ENCODE measurements at places on chromosomes 12 and 14.

DNA sequence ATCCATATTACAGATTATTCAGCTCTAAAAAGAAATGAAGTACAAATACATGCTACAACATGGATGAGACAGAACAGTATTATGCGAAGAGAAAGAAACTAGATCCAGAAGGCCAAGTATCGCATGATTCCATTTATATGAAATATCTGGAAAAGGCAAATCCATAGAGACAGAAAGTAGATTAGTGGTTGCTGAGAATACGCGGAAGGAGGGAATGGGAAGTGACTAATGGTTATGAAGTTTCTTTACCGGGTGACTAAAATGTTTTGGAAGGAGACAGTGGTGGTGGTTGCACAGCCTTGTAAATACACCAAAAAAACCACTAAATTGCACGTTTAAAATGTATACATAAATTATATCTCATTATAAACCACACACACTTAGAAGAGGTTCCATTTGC lies 12.5 kb downstream of the PRDM4 start:
- DNase-seq, result no peak

DNA sequence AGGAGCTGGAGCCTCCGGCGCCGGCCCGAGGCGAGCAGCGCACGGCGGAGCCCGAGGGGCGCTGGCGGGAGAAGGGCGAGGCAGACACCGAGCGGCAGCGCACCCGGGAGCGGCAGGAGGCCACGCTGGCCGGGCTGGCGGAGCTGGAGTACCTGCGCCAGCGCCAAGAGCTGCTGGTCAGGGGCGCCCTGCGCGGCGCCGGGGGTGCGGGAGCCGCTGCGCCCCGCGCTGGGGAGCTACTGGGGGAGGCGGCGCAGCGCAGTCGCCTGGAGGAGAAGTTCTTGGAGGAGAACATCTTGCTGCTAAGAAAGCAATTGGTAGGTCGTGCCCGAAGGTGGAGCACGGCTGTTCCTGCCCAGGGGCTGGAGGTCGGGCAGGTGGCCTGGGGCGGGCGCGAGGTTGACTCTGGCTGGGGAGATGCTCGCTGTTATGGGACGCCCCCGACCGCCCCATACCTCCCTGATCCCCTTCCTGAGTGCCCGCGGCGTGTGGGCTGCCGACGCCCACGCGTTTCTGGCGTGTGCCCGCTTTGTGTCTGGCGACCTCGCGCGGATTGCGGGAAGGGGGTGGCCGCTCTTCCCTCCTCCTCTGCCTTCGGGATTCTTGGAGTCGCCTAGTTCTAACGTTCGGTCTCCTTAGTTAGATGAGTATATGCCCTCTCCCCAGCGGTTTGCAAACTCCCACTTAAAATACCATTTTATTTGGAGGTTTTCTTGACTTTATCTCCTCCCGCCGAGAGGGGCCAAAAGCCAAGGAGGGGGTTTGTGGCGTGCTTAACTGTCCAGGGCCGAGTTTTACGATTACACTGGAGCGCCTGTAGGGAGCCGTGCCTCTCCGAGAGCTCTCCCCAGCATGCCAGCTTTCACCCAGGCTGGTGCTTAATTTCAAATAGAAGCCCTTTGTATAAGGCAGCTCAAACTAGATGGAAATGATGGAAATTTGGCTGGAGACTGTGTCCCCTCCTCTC lies 752 bp downstream of the DACT1 start:
- no peak for DNase-seq

DNA sequence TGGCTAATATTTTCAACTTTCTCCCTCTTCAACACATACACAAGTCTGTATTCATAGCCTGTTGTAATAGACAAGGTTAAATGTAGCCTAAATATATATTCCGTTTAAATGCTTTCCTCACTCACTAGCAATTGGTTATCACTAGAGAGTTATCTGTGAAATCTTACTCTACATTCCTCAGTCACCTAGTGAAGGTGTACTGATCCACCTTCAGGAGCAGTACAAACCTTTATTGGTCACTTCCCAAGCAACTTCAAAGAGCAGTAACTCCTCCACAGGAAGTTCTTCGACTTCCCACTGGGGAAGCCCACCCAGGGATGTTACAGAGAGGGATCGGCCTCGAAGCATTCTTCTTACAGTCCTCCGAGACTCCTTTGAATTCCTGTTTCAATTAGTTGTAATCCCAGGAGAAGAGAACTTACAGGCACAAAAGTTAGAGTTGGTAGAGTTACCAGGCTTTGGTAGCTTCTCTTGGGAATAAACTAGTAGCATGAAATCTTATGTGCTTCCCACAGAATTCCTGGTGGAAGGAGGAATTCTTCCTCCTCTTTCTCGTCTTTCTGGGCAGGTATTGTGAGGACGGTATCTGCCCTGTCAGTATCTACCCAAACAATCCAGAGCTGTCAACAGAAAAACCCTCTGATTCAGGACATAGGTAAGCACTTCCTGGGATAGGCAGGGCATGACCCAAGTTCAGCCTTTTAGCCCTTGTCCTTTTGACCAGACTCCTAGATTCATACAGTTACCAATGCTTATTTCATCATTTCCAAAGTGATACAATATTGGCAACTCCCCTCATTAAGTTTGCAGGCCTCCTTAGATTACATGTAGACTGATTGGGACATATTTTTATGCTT lies at the start of gene GYS2:
Gene GYS2 (minus strand): TSS at position 603 of the 857 bp plus-strand sequence. CDS start 255 bp downstream, at position 348.
- no peak for DNase-seq

GRCh38 chr14:96582411-96582961 lies 80.3 kb downstream of the PAPOLA start:
- DNase-seq, result no peak

- DNase-seq, result peak; percentile 81
Observed at GRCh38 chr14:61461808-61462275, 140.5 kb downstream of the PRKCH start.

DNA sequence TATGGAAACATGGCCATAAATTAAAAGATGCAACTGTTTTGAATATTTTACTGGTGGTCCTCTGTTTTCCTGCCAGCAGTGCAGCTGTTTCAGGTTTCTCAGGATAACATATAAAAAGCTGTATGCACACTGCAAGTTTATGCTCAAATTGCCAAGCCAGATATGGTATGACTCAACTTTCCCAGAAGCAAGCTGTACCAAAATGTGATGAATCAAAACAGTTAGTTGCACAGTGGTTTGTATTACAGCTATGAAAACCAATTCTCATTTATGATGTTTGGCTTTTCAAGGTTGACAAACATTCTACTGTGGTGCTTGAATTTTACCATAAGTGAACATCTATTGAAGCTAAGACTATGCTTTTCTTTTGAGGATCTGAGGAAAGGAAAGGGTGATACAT lies 15.5 kb downstream of the TRMT5 start:
- no peak for DNase-seq

- no peak for DNase-seq
Observed at GRCh38 chr12:48413388-48413787, 59.0 kb upstream of the ANP32D start.

DNA sequence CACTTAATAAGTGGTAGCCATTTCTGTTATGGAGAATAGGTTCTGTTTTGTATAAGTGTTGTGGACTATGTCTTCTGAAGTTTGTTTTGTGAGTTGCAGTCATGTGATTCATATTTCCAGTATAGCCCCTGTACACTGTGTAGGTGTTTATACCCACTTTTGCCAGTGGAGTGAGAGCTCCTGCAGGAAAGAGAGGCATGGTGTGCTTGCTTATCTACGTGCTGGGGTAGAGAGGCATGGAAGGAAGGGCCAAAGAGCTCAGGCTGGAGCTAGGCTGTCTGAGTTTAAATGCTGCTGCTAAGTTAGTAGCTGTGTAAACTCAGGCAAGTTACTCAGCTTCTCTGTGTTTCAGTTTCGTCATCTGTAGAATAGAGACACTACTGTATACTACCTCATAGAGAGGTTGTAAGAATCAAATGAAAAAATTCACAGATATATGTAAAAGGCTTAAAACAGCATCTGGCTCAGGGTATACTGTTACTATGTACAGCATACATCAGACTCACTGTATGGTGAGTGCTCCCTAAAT lies 88.2 kb upstream of the SLC38A2 start:
- no peak for DNase-seq

DNA sequence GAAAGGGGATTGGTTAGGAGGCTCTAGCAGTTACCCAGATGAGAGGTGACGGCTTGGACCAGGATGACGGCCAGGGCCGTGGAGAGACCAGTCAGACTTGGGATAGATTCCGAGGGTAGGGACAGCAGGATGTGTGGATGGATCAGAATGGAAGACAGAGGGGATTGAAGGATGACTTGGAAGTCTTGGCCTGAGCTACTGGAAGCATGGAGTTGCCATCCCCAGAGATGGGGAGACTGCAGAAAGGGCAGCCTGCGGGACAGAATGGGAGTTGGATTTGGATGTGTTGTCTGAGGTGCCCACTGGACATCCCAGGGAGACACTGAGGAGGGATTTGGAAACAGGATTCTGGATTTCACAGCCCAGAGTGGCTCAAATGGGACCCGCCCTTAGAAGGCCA lies 102.3 kb downstream of the CALM1 start:
- no peak for DNase-seq

- no peak for DNase-seq
Observed at GRCh38 chr14:73245480-73246325, 8.4 kb downstream of the PAPLN start.

DNA sequence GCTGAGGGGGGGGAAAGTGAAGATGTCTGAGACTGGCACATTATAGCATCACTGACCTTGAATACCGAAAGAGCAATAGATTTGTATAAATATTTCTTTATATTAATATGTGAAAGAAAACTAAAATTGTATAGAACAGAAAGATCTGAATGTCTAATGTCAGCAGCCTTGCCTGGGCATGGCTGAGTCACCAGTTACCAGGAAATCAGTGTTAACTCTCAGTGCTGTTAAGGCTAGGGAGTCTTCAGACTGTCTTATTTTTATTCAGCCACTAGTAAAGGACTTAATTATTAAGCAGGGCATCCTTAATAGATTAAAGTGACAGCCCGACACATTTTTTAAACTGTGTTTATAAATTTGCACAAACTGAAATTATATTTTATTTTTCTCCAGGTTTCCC lies 122.9 kb upstream of the AEBP2 start:
- no peak for DNase-seq

- DNase-seq, result no peak
Observed at GRCh38 chr12:92156139-92156538, 10.5 kb upstream of the BTG1 start.

DNA sequence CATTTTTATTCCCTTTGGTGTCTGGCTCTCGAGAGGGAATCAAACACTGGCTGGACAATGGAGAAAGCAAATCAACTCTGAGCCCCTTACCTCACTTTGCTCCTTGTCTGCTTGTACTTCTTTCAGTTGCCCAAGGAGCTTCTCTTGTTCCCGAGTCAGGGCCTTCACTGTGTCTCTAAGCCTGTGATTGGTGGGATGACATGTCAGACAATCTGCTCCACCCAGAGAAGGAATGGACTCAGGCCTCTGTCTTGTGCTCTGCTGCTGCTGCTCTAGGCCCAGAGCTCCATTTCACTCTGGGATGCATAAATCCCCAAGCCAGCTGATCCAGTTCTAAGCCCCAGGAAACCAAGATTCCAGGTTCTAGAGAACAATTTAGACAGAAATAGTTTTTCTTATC lies 7.6 kb downstream of the CALCOCO1 start:
- DNase-seq, result no peak

GRCh38 chr12:17810399-17810798 lies 279.6 kb downstream of the RERGL start:
- DNase-seq, result no peak

DNA sequence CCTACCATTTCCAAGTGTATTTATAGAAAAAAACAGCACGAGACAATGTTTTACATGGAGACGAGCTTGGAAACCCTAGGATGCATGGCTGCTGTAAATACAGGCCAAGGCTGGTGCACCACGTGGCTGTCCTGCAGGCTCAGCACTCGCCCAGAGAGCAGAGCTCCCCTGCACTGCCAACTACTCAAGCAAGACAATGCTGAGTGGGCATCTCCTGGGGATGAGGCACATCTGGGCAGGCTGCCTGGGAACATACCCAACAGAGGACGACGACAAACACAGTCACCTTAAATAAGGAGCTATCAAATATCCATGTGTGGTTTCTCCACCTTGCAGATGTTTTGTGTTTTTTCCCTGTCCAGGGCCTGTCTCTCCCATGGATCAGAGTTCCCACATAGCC lies 128.3 kb upstream of the PRMT8 start:
- DNase-seq, result no peak

DNA sequence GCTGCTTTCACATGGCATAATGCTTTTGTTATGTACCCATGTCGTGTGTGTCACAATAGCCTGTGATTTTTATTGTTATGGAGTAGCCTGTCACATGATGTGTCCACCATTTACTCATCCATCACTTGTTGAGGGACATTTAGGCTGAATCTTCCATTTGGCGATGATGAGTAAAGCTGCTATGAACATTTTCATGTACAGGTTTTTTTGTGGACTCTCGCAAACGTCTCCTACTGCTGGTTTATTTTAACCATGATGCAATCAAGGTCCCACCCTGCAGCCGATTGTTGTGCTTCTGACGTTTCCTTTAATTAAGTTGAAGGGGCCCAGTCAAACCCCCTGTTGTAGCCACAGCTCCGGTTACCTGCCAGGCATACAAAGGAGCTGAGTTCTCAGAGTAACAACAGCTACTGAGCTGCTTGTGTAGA lies 63.2 kb downstream of the ZNF664 start:
- no peak for DNase-seq

DNA sequence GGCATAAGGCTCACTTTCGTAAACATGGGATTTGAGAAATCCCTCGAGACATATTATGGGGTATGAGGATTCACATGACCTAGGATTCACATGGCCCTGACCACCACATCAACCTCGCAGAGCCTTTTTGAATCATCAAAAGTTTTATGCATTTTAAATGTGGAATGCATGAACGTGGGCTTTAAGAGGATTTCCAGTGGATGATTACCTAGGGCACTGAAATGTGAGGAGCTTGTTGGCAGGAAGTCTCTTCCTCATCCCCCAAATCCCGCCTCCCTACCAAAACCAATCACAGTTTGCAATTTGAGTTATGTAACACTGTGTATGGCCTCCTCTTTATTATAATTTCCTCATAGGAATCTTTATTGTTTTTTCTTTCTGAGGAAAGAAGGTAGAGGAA lies 659.6 kb upstream of the TBX3 start:
- no peak for DNase-seq

GRCh38 chr14:38039496-38039895 lies 168.2 kb upstream of the SSTR1 start:
- no peak for DNase-seq

DNA sequence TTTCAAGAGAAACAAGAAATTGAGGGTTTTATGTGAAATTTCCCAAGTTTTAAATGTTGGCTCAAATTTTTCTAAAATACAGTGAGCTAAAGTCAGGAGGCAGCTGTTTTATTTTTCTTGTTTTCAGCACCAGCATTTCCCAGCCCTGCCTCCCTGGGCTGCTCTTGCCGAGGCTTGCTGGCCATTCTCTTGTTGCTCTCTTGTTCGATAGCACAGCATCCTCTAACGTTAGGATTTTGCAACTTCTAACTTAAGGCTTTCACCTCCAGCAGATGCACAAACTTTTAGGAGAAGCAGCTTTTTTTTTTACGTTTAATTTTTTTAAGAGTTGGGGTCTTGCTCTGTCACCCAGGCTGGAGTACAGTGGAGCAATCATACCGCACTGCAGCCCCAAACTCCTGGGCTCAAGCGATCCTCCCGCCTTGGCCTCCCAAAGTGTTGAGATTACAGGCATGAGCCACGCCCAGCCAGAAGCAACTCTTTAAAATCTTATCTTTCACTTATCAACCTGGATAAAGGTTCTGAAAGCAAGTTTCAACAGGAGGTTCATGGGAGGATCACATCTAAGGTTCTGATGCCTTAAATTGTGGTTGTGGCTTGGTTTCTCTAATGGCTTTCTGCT lies 40.2 kb downstream of the B4GALNT3 start:
- DNase-seq, result no peak

Data from Jurkat, Clone E6-1 (cell line).